ENCODE measurements at places on chromosomes 12 and 14. TPM values are rescaled to one million over a fixed set of nuclear protein-coding genes. Genes with fewer than 3 reads are reported as not detected.
A peak's percentile ranks its signal among the peaks of the same experiment; 100 is the strongest.

DNA sequence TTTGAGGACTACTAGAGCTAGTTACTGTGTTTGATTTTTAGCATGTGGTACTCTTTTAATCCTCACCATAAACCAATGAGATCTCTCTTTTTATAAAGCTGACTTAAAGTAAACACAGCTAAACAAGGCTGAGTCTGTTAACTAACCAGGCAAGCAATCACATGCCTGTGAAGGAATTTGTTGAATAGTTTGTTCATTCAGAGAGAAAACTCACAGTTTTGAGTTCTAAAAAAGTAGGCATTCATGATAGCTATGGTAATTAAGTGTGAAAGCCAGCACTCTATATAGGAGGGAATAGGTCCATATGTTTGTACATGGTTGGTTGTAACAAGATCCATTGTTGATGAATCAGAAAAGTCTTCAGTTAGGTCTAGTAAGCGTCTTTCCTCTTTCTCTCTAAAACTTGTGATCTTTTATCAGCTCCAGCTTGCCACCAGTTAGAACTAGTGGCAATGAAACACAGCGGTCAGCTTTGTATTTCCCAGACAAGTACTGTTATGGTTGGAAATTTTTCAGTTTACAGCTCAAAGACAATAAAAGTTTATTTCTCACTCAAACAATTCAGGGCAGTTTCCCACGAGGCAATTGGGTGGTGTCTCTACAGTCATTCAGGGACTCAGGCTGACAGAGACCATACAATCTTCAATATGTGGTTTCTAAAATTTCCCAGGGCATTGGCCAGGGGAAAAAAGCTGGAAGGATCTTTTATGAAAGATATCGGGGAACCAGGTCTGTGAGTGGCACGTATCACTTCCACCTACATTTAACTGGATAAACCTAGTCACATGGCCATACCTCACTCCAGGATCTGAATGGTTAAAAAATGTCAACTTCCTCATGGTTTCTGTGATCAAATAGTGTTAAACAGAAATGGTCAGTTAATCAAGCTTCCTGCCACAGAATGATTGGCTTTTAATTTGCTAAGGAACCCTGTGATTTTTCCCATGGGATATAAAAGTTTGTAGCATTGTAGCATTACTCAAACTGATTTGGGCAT is 203.1 kb downstream of the KIF21A start:
- DNase-seq, result no peak

TPPP2 gene
- total RNA-seq, result not detected

- peak; percentile 85 for DNase-seq
Observed at GRCh38 chr14:77124345-77125280, 17.0 kb downstream of the ZDHHC22 start.

DBX2 gene
- not detected for total RNA-seq

SLC25A29 gene
- total RNA-seq, result 18.1 TPM

DNA sequence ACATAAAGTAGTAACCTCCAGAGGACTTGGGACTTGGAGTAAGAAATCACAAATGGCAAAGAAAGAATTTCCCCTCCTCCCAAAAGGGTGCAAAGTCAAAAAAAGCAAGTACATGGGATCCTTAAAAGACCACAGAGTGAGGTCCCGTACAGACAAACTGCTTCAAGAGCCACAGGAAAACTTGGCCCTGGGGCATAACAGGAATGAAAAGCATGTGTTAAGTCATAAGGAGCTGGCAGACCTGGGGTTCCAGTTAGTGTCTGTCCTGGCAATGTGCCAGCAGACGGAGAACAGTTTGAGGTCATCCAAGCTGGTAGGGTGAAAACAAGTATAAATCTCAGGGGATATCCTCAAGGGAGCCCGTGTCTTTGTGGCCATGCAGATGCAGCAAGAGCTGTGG is 73.2 kb downstream of the HSD17B6 start:
- DNase-seq, result no peak

IFNG-AS1 gene
- 5.1 TPM for total RNA-seq

KRT71 gene
- total RNA-seq, result not detected

NKX2-8 gene
- not detected for total RNA-seq

SOCS2 gene
- 43.3 TPM for total RNA-seq

- peak; percentile 74 for DNase-seq
Observed at GRCh38 chr12:104137001-104137901, 759 bp downstream of the NFYB start.

CARMIL3 gene
- 0.91 TPM for total RNA-seq

- no peak for DNase-seq
Observed at GRCh38 chr12:1584326-1584725, 10.1 kb downstream of the FBXL14 start.

TMEM63C gene
- total RNA-seq, result 0.48 TPM

ASCL1 gene
- not detected for total RNA-seq

- no peak for DNase-seq
Observed at GRCh38 chr12:46382408-46382963, 9.9 kb upstream of the SLC38A2 start.

DNA sequence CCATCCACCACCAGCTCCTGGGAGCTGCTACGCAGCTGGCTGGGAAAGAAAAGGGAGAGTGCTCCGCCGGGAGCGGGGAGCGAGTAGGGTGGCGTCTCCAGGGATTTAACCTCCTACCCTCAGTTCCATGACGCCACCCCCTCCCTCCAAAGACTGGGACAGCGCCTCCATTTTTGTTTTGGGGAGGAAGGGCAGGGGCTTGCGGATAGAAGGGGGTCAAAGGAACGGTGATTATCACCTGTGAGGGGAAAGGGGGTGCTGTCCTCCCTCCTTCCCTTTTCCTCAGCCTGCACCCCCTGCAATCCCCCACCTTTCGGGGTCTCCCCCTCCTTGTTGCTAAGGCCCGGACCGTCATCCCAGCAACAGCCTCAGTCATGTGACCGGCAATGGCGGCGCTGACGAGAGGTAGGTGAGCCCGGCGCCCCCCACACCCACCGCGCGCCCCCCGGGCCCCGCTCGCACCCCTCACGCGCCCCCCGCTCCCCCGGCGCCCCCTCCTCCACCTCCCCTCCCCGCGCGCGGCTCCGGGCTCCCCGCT is at the start of gene DTX3:
TSS of gene DTX3 (plus strand) at position 371 of the 538 bp plus-strand sequence. CDS start 1,694 bp downstream, outside the sequence.
- DNase-seq, result peak; percentile 59

TAS2R46 gene
- 1.4 TPM for total RNA-seq

MYF5 gene
- total RNA-seq, result not detected

DNA sequence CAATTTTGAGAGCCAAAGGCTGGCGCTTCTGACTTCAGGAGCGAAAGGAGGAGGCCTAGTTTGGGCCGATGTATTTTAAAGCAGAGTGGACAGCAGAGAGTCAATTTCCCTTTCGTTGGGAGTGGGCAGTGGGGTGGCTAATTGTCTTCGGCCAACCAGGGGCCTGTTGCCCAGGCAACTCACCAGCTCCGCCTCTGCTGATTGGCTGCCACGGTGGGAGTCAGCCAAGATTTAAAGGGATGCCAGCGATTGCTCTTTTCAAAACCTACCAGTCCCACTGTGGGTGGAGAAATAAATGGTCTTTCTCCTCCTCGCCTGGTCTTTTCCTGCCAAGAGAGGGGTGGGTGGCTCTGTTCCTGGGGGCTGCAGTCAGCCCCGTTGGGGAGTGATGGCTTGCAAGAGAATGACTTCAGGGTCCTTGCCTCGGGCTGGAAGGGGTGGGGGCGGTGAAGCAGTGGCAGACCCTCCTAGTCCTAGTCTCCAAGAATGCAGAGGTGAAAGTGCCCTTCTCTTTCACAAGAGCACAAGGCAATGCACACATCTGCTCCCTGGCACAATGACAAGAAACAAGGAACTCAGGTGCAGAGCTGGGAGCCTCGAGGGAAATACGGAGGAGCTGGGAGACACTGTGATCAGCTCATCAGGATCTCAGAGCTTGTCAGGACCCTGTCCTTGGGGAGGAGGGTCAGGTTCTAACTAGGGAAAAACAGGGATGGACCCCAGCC is 37.7 kb downstream of the RASAL1 start:
- no peak for DNase-seq

GRCh38 chr12:20549108-20549719 is 145.9 kb upstream of the SLCO1C1 start:
- DNase-seq, result no peak

ACSS3 gene
- total RNA-seq, result not detected

DNA sequence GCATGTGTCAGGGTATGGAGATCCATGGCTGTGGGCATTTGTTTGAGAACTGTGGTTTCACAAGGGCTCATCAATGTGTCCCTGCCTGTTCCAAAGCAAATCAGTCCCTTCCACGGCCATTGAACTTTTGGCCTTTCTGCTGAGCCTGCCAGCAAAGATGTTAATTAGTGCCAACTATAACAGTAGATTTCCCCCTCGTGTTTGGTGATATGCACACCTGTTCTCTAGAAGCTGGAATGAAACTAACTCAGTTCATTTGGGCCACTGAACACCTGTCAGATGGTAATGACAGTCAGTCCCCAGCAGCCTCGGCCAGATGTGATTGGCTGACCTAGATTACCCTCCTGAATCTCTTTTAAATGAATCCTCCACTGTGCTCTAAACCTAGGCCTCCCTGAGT is 43.2 kb downstream of the IRAK3 start:
- DNase-seq, result no peak

DNA sequence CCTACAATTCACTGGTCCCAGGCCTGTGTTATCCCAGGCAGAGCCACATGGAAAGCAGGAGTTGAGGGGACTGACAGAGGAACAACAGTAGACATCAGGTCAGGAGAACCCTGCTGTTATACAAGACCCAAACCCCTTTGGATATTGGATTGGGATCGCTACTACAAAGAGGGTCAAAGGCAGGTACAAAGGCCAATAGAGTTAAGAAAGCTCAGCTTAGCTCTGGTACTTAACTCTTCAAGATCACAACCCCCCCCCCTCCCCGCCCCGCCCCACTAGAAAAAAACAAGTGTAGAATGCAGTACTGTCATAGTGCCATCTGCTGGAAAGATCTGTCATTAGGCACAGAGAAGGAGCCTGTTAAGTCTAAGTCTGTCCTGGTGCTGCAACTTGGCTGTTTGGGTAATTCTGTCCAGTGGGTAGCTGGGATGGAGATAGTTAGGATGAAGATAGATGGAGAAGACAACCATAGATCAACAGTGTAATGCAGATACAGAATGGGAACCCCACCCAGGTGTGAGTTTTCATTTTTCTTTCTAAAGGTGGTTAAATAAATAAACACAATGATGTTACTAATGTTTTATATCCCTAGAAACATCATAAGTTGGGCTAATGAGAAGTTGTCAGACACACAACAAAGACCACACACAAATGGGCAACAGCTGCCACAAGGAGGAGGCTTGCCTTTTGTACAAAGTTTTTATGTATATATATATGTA is 17.2 kb downstream of the REM2 start:
- no peak for DNase-seq

- DNase-seq, result no peak
Observed at GRCh38 chr12:124874988-124875802, 11.5 kb upstream of the SCARB1 start.

- DNase-seq, result no peak
Observed at GRCh38 chr12:46210873-46211439, 57.9 kb downstream of the SLC38A1 start.

GRCh38 chr14:95885278-95885677 is 8.6 kb downstream of the TUNAR start:
- no peak for DNase-seq

- DNase-seq, result no peak
Observed at GRCh38 chr12:12810553-12811021, 2.6 kb upstream of the DDX47 start.

DNA sequence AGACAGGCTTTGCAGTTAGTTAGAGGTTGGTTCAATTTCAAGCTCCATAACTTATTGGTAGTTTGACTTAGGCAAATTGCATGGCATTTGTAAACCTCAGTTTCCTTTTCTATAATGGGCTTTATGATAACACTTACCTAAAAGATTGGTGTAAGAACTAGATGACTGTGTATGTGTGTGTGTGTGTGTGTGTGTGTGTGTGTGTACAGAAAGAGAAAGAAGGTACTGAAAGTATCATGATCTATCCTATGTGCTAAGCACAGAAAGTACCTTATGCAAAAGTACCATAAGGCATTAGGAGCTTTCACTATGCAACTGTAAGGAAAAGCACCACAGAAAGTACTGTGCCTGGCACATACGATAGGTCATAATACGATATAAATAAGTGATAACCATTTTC is 304.3 kb upstream of the KITLG start:
- no peak for DNase-seq

SPTB gene
- total RNA-seq, result not detected

DNA sequence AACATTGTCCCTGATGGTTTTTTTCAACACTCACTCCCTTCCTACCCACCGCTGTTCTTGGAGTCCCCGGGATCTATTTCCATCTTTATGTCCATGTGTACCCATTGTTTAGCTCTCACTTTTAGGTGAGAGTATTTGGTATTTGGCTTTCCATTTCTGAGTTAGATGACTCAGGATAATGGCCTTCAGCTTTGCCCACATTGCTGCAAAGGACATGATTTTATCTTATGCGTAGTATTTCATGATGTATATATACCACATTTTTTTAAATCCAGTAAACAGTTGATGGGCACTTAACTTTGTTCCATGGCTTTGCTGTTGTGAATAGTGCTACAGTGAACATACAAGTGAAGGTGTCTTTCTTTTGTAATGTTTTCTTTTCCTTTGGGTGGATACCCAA is 123.5 kb upstream of the KITLG start:
- DNase-seq, result no peak

DNA sequence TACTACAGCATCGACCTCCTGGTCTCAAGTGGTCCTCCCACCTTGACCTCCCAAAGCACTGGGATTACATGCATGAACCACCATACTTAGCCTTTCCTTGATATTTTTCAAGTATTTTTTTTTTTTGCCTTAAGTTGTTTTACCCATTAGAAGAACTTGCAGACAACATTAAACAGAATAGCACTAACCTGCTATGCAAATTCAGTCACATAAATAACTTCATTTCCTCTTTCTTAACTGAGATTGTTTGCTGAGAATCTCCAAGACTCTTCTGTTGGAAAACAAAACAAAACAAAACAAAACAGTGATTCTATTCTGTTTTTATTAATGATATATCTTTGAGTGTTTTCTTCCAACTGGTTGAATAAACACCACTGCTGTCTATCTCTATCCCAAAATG is 115.9 kb upstream of the IFNG-AS1 start:
- no peak for DNase-seq

- DNase-seq, result no peak
Observed at GRCh38 chr14:77645520-77646230, 29.2 kb upstream of the SPTLC2 start.

DNA sequence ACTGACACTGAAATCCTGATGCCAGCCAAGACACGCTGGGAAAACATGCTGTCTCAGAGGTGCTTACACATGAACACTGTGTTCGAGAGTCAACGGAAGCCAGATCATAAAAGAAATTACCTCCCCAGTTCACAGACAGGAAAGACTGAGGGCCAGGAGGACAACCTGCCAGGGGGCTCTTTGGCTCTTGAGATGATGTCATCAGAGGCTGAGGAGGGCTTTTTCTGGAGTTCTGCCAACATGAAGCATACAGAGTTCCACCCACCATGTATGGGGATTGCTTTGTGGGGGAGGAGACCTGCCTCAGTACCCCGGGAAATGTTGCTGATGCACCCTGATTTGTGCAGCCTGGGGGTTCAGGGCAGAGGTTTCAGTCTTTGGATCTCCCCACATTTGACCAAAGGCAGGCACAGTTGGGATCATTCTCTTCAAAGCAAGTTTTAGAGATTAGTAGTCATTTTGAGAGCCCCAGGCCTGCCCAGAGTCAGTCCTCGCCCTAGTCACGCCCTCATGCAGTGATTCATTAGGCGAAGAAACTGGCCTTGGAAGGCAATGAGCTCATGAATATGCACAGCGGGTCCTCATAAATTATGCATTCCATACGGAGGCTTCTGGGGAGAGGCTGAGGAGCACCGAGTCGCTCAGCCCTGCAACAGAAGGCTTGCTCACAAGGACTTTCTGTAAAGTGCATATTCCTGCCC is 34.9 kb upstream of the EML1 start:
- no peak for DNase-seq
